ENCODE measurements at places on chromosomes 6 and 20.

DNA sequence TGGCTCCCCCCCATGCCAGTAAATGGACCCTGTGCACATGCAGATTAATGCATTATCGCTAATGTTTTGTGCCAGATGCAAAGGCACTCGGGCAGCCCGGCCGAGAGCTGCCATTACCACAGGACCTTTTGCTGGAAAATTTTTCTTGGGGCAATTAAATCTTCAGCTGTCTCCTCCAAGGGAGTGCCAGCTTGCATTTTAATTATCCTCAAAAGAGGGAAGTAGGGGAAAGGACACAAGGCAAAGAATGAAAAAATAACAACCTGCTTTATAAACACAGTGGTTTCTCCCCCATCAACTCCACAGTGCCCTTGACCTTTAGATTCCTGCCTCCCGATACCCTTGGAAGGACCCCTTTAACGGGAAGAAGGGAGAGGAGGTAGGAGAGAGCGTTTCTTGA is 48.2 kb downstream of the PDYN start:
- DNase-seq, result no peak

DNA sequence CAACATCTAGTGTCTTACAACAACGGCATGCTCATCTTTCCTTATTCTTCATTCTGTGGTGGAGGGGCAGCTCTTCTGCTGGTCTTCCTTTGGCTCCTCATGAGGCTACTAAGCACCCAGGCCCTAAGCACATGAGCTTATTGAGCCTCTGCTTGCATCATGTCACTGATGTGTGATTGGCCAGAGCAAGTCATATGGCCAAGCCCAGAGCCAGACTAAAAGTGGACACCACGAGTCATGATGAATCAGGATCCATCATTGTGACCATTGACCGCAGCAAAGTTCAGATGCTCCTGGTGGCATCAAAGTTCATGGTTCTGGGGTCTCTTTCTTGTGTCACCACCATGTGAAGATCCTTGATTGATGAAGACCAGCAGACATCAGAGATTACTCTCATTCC is 192.0 kb upstream of the FOXA2 start:
- DNase-seq, result no peak

- no peak for DNase-seq
These were observed 146.6 kb upstream of the BMP5 start for GRCh38 chr6:56021943-56022342.

GRCh38 chr20:44170816-44171410 is 16.1 kb downstream of the JPH2 start:
- no peak for DNase-seq

- peak; percentile 55 for DNase-seq
These were observed 20.3 kb downstream of the TBPL1 start for GRCh38 chr6:133973109-133973971.

DNA sequence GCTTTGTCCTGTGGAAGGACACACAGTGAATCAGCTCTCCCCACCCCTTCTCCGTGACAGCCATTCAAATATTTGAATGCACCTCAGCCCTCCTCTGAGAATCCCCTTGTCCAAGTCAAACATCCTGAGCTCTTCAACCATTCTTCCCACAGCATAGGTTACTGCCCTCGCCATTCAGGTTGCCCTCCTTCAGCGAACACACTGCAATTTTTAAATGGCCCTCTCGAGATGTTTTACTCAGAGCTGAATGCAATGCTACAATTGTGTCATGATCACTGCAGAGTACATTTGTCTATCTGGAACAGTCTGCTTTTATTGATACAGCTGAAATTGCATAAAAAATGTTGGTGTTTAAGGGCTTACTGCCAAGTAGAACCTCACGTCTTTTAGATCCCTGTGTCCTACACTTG is 48.9 kb downstream of the SLC2A12 start:
- no peak for DNase-seq

GRCh38 chr6:15274692-15275387 is 29.0 kb downstream of the JARID2 start:
- no peak for DNase-seq

GRCh38 chr6:117275711-117276110 is 10.4 kb downstream of the VGLL2 start:
- no peak for DNase-seq
